ENCODE measurements at places on chromosomes 11 and 22. TPM values are rescaled to one million over a fixed set of nuclear protein-coding genes. Genes with fewer than 3 reads are reported as not detected.

DNA sequence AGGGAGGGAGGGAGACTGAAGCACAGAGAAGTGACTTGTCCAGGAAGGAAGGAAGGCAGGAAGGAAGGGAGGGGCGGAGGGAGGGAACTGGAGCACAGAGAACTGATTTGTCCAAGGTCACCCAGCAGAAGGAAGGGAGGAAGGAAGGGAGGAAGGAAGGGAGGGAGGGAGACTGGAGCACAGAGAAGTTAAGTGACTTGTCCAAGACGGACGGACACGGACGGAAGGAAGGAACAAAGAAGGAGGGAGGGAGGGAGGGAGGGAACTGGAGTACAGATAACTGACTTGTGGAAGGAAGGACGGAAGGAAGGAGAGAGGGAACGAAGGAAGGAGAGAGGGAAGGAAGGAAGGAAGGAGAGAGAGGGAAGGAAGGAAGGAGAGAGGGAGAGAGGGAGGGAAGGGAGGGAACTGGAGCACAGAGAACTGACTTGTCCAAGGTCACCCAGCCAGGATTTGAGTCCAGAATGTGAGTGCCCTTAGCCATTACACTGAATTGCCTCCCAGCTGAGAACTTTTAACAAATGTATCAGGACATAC, 1.5 kb downstream of the SLC35F2 start:
- no peak for DNase-seq
- H3K36me3 ChIP-seq, result peaks cover 2% of the 10 kb centered on the region
- peaks cover 10% of the 10 kb centered on the region for H3K27me3 ChIP-seq
- peaks cover 6% of the 10 kb centered on the region for H3K4me1 ChIP-seq

DNA sequence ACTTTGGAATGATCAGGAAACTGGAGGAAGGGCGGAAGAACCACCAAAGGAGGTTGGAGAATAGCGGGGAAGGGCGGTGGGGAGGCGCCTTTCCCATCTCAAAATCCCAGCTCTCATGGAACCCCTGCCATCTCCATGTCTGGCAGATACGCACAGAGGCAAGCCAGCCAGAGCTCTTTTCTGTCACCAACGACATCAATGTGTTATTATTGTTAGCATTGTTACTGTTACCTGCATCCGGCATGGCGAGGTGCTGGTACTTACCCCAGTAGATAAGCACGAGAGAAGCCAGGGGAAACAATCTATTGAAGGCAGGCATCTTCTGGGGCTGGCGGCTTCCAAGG, 969 bp downstream of the SCN3B start:
- no peak for DNase-seq
- no peaks in the 10 kb centered on the region for H3K36me3 ChIP-seq
- peaks cover 37% of the 10 kb centered on the region for H3K27me3 ChIP-seq
- H3K4me3 ChIP-seq, result peak overlapping the region; percentile 81
- H3K27ac ChIP-seq, result no peak overlapping the region

DNA sequence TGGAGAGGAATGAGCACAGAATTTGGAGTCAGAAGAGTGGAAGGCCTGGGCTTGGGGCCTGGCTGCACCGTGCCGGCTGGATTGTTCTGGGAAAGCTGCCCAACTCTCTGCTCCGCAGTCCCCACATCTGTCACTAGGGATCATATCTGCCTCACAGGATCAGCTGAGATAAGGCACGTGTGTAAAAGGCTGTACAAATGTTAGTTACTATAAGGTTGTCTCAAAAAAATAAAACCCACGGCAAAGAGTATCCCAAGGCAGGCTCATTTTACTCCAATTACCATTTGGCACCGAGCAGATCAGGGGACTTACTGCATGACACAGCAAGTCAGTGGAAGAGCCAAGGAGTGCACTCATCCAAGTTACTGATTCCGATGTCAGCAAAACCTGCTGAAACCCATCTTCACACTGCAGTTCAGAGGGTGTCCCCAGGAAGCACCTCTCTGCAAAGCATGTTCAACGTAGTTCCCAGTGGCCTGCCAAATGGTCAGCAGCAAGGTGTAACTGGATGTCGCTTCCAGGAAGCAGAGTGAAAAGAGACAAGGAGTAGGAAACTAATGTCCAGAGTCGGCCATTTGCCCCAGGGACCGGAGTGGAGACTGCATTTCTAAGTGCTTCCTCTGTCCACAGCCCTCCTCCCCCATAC, 18.1 kb upstream of the MRTFA start:
- DNase-seq, result no peak
- no peak overlapping the region for H3K27ac ChIP-seq
- H3K4me3 ChIP-seq, result no peak overlapping the region
- H3K4me1 ChIP-seq, result peaks cover 8% of the 10 kb centered on the region
- no peaks in the 10 kb centered on the region for H3K36me3 ChIP-seq

DNA sequence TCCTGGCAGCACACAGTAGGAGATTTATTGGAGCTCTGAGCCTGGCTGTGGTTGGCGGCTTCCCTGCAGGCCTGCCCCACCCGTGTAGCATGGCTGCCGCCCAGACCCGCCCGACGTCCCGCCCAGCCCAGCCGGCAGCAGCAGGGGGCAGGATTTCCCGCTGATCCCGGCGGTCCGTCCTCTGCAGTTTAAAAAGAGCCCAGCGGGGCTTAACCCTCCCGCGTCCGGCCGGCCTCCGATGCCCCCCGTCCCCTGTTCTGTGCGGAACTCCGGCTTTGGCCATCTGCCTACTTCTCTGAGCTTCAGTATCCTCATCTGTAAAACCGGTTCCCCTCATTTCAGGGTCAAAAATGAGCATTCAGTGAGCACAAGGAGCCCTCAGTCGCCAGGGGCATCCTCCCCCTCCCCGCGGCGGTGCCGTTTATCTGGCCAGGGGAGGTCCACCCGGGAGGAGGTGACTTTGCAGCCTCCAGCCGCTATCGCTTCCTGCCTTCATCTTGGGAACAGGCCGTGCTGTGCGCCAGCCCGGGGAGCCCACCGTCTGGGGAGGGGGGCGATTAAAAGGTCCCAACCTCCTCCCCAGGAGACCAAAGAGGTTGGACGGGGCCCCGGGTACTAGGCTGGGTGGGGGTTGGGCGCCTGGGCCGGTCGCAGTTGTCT, at the start of gene GAS2L1:
TSS of gene GAS2L1 (plus strand) at position 476 of the 660 bp plus-strand sequence. CDS start 1,456 bp downstream, outside the sequence.
- H3K4me1 ChIP-seq, result peaks cover 3% of the 10 kb centered on the region
- no peaks in the 10 kb centered on the region for H3K36me3 ChIP-seq
- H3K27me3 ChIP-seq, result no peaks in the 10 kb centered on the region
- H3K27ac ChIP-seq, result peak within 1 kb of the TSS; percentile 86

DNA sequence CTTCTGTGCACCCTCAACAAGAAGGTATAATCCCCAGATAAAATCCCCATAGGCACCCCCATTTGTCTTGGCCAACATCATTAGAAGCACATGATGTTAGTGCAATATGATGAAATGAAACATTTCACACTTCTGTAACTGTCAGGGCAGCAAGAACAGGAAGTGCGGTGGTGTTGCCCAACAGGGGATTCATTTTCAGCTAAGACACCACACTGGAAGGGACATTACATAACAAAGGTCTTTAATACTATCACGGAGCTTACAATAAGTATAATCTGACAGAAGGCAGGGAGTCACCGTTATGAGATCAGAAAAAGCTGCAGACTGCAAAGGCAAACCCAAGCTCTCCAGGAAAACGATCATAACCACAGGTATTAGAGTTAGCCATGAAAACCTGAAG, 2.0 kb downstream of the OR52W1 start:
- H3K27me3 ChIP-seq, result no peaks in the 10 kb centered on the region
- H3K36me3 ChIP-seq, result no peaks in the 10 kb centered on the region
- no peaks in the 10 kb centered on the region for H3K4me1 ChIP-seq
- no peak overlapping the region for H3K4me3 ChIP-seq

- peaks cover 4% of the 10 kb centered on the region for H3K4me1 ChIP-seq
- H3K4me3 ChIP-seq, result no peak overlapping the region
- no peak overlapping the region for H3K27ac ChIP-seq
- DNase-seq, result no peak
Measured at GRCh38 chr11:7635137-7635536, 38.2 kb downstream of the CYB5R2 start.

DNA sequence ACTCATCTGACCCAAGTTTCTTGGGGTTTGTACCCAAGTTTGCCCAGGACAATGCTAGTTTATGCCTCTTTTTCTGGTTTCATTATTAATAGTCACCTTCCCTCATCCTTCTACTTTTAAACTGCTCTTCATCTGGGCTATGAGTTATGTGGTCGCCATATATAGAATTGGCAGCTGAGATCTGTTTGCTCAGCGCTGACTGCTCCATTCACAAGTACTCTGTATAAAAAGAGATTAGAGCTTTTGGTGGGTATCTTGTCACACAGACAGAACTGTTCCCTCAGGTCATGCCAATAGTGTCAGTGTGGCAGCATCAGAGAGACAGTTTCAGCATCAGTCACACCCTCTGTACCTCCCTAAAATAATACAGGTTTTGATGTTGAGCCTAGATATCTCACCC, 326.0 kb downstream of the RAB38 start:
- H3K4me3 ChIP-seq, result no peak overlapping the region
- H3K27ac ChIP-seq, result no peak overlapping the region
- H3K27me3 ChIP-seq, result no peaks in the 10 kb centered on the region
- no peaks in the 10 kb centered on the region for H3K36me3 ChIP-seq

DNA sequence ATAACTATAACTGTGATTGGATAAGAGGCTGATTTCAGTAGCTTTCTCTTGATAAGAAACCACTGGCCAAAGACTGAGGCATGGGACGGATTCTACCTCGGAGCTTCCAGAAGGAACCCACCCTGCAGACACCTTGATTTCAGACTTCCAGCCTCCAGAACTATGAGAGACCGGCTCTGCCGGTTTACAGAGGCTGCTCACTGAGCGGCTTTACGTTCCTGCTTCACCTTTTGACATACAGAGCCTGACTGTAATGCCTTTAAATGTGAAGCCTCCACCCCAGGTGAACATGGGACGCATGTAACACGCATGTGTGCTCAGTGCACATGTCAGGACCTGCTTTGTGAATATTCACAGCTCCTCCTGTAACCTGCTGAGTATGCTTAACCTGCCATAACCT, 361.5 kb downstream of the CTTN start:
- H3K36me3 ChIP-seq, result peaks cover 6% of the 10 kb centered on the region
- no peaks in the 10 kb centered on the region for H3K27me3 ChIP-seq
- no peak overlapping the region for H3K27ac ChIP-seq
- no peak overlapping the region for H3K4me3 ChIP-seq
- no peak for DNase-seq

GRCh38 chr11:112167145-112167544, at the start of gene TEX12:
Gene TEX12 (plus strand): TSS chr11:112167372. CDS start chr11:112169269, 1,897 bp downstream.
- no peaks in the 10 kb centered on the region for H3K36me3 ChIP-seq
- peaks cover 8% of the 10 kb centered on the region for H3K4me1 ChIP-seq
- no peak within 1 kb of the TSS for H3K27ac ChIP-seq
- no peak within 1 kb of the TSS for H3K4me3 ChIP-seq
- DNase-seq, result no peak

DNA sequence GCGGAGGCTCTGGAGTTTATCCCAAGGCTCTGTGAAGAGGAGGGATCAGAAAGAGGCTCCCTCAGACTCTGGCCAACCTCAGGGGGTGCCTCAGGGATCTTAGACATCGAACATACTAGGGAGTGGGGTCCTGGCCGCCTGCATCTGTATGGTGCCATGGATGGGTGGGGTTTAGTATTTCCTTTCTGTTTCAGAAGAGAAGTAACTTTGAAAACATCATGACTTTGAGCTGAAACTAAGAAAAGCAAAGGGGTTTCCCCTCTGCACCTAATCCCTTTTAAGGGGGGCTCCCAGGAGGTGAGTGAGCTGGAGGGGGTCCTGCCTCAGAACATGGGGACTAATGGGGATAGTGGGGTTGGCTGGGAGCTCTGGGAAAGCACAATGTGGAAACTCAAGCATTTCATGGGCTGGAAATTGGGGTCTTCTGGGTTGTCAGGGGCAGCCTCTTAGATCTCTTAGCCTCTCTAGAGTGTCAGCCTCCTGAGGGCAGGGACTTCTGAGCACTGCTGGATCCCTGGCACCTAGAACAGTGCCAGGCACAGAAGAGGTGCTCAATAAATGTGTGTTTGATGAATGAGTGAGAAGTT, 11.8 kb upstream of the SSTR3 start:
- no peak for DNase-seq
- peaks cover 8% of the 10 kb centered on the region for H3K27me3 ChIP-seq
- H3K4me1 ChIP-seq, result peaks cover 1% of the 10 kb centered on the region
- no peak overlapping the region for H3K4me3 ChIP-seq
- no peak overlapping the region for H3K27ac ChIP-seq

DNA sequence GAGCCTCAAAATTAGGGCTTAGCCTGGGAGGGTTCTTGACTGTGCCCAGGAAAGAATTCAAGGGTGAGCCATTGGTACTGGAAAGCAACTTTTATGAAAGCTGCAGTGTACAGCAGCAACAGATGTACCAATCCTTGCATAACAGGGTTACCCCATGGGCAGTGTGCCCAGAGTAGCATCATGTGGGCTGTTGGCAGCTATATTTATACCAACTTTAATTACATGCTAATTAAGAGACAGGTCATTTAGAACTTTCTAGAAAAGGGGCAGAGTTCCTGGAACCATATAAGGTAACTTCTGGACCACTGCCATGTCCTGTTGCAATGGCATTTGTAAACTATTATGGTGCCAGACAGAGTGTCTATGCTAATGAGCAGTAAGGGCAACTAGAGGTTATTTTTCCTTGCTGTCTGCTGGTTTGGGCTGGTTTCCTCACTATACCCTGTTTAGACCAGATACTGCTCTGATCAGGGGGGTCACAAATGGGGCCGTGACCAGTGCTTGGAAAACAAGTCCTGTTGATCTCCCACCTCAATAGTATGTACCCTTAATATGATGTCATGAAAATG, 1120.5 kb upstream of the RAG2 start:
- no peak for DNase-seq
- no peaks in the 10 kb centered on the region for H3K27me3 ChIP-seq
- no peak overlapping the region for H3K27ac ChIP-seq
- H3K4me3 ChIP-seq, result no peak overlapping the region
- H3K4me1 ChIP-seq, result no peaks in the 10 kb centered on the region

Gene SSTR3
- total RNA-seq, result 1.3 TPM

All from progenitor cell of endocrine pancreas (in vitro differentiated cells).